ENCODE measurements at places on chromosomes 3 and 15. TPM values are rescaled to one million over a fixed set of nuclear protein-coding genes. Genes with fewer than 3 reads are reported as not detected.

MESP2 gene
- total RNA-seq, result 0.22 TPM

GRCh38 chr3:112808136-112808535, 38.5 kb downstream of the CD200R1L start:
- H3K4me3 ChIP-seq, result no peak overlapping the region
- H3K36me3 ChIP-seq, result no peaks in the 10 kb centered on the region
- H3K4me1 ChIP-seq, result no peaks in the 10 kb centered on the region
- no peak overlapping the region for H3K27ac ChIP-seq
- no peaks in the 10 kb centered on the region for H3K27me3 ChIP-seq

GRCh38 chr3:62209101-62209500, 164.2 kb downstream of the FEZF2 start:
- no peaks in the 10 kb centered on the region for H3K36me3 ChIP-seq
- no peaks in the 10 kb centered on the region for H3K27me3 ChIP-seq
- no peak for DNase-seq
- H3K4me1 ChIP-seq, result no peaks in the 10 kb centered on the region

GRCh38 chr3:46542344-46542743, 23.8 kb downstream of the LRRC2 start:
- H3K4me1 ChIP-seq, result no peaks in the 10 kb centered on the region
- no peaks in the 10 kb centered on the region for H3K36me3 ChIP-seq
- no peak overlapping the region for H3K4me3 ChIP-seq
- no peak overlapping the region for H3K27ac ChIP-seq
- DNase-seq, result no peak

- H3K27me3 ChIP-seq, result no peaks in the 10 kb centered on the region
- H3K36me3 ChIP-seq, result no peaks in the 10 kb centered on the region
- no peak for DNase-seq
- H3K27ac ChIP-seq, result no peak overlapping the region
- H3K4me1 ChIP-seq, result peaks cover 25% of the 10 kb centered on the region
These were observed 302.8 kb upstream of the LYSMD4 start for GRCh38 chr15:100036015-100036414.

DNA sequence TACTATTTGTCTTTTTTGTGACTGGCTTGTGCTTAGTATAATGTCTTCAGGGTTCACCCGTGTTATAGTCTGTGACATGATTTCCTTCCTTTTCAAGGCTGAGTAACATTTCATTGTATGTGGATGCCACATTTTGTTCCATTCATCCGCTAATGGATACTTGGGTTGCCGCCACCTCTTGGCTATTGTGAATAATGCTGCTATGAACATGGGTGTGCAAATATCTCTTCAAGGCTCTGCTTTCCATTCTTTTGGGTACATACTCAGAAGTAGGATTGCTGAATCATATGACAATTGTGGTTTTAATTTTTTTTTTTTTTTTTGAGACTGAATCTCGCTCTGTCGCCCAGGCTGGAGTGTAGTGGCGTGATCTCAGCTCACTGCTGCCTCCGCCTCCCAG, 15.4 kb downstream of the CRTC3 start:
- no peak overlapping the region for H3K4me3 ChIP-seq
- no peak for DNase-seq
- no peaks in the 10 kb centered on the region for H3K4me1 ChIP-seq
- H3K36me3 ChIP-seq, result no peaks in the 10 kb centered on the region

PRSS50 gene
- 0.38 TPM for total RNA-seq

HHATL gene
- total RNA-seq, result 2.5 TPM

SLC22A13 gene
- 0.18 TPM for total RNA-seq

All from pancreas (tissue), 10 donors.